GM12878 (cell line): ENCODE measurements at places on chromosomes 3 and 15.

DNA sequence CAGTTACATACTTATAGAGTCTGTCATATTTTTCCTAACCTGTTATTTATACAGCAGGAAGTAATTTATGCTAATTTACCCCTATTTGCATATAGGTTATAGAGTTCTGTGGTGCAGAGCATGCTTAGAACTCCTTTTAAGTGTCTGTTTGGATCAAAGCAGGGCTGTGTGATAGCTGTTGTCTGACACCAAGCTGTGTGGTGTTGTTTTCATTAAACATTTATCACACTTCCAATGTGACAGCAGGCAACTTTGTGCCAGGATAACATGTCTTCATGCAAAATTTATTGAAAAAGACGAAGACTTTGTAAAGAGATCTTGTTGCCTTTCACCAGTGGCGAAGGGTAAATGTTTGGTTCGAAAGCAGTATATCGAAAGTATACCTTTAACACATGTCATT, 100.2 kb downstream of the RSRC1 start:
- H3K36me3 ChIP-seq: no peaks in the 10 kb centered on the region
- DNase-seq: no peak
- no peaks in the 10 kb centered on the region for H3K4me1 ChIP-seq

GRCh38 chr3:101202640-101203039, 117.7 kb downstream of the IMPG2 start:
- H3K36me3 ChIP-seq: no peaks in the 10 kb centered on the region
- H3K4me3 ChIP-seq: no peak overlapping the region
- no peaks in the 10 kb centered on the region for H3K4me1 ChIP-seq
- H3K27ac ChIP-seq: no peak overlapping the region
- DNase-seq: no peak

DNA sequence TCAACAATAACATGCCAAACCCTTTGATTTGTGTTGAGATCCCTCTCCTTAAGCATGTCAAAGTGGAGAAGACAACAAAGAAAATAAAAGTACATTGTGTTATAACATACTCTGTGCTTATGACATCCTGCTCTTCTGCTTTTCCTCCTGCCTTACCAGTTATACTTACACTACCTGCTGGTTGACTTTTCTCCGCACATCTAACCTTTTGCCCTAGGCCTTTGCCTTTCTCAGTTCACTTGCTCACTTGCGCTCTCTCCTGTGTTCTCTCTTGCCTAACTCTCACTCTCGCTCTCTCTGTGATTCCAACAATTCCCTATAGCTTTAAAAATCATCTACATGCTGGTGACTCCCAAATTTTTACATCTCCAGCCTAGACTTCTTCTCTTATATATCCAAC, 5.7 kb downstream of the DNAH12 start:
- H3K4me3 ChIP-seq: no peak overlapping the region
- DNase-seq: no peak
- no peaks in the 10 kb centered on the region for H3K4me1 ChIP-seq
- no peaks in the 10 kb centered on the region for H3K27me3 ChIP-seq

GRCh38 chr3:41943311-41943843, 18.5 kb downstream of the ULK4 start:
- H3K4me1 ChIP-seq: no peaks in the 10 kb centered on the region
- no peak overlapping the region for H3K27ac ChIP-seq
- H3K4me3 ChIP-seq: no peak overlapping the region
- no peak for DNase-seq
- no peaks in the 10 kb centered on the region for H3K36me3 ChIP-seq

DNA sequence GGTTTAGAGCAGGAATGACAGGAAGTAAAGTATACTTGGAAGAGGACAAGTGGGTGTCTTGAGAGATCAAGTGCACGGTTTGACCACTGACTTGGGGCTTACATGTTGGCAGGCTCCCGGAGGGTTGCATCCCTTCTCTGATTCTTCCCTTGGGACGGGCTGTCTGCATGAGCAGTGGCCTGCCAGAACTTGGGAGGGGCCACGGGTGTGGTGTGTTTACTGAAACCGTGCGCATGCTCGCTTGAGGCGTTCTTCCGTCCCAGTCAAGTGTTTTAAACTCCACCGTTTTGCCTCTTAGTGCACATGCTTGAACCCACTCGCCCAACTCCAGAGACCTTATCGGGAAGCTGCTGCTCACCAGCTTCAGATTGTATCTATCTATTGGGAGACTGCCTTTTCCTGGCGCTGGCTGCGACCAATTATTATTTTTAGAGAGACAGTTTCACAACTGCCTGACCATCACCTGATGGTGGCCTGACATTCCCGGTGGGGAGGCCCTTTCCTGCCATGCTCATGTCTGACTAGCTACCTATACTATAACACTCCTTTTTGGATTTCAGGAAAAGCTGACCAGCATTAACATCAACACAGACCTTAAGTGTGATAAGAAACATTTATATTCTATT, 14.9 kb upstream of the C3orf22 start:
- DNase-seq: no peak
- H3K27me3 ChIP-seq: no peaks in the 10 kb centered on the region; the same call in 1 of the 2 replicates
- no peaks in the 10 kb centered on the region for H3K4me1 ChIP-seq
- H3K27ac ChIP-seq: no peak overlapping the region
